ENCODE measurements at places on chromosomes 1 and 21.

GRCh38 chr1:228377664-228378089, 29.0 kb downstream of the TRIM11 start:
- no peak for DNase-seq

DNA sequence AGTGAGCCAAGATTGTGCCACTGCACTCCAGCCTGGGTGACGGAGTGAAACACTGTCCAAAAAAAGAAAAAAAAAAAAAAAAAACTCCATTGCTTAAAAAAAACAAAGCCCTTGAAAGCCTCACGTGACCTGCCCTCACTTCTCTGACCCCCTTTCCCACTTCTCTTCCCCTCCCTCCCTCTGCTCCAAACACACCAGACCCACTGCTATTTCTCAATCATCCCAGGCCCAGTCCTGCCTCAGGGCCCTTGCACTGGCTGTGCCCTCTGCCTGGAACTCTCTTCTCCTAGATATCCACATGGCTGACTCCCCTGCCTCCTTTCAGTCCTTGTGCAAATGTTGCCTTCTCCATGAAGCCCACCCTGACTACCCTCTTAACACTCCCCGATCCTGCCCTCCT, 45.4 kb upstream of the TARDBP start:
- no peak for DNase-seq

DNA sequence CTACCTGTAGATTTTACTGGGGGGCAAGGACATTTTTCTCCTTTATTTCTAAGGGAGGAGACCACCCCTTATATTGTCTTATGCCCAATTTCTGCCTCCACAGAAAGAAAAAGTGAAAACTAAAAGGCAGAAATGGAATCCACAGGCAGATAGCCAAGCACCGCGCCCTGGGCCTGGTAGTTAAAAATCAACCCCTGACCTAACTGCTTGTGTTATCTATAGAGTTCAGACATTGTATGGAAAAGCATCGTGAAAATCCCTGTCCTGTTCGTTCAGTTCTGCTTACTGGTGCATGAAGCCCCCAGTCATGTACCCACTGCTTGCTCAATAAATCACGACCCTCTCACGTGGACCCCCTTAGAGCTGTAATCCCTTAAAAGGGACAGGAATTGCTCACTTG, 33.7 kb upstream of the IL6R start:
- DNase-seq: no peak

DNA sequence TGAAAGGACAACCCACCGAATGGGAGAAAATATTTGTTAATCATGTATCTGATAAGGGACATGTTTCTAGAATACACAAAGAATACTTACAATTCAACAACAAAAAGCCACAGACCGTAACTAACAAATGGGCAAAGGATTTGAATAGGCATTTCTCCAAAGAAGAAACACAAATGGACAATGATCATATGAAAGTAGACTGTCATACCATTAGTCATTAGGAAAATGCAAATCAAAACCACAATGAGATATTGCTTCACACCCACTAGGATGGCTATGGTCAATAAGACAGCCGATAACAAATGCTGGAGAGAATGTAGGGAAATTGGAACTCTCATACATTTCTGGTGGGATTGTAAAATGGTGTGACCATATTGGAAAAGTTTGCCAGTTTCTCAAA, 367.2 kb upstream of the SGIP1 start:
- no peak for DNase-seq

DNA sequence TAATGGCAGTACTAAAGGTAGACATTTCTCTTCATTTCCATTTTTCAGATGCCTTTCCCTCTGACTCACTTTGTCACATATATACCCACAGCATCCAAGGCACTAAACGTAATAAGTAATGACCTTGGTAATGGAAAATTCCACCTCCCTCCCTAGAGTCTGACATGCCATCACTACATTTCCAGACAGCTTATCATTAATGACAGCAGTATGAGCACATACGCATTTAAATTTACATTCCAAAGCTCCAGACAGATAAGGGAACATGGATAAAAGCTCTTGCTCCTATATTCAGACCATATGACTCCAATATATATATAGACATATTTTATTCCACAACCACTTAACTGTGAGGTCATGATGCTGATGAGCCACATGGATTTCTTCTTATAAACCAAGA, 191.7 kb upstream of the GORAB start:
- DNase-seq: no peak

GRCh38 chr1:29124366-29125236, 898 bp upstream of the TMEM200B start:
- peak; percentile 92 for DNase-seq

DNA sequence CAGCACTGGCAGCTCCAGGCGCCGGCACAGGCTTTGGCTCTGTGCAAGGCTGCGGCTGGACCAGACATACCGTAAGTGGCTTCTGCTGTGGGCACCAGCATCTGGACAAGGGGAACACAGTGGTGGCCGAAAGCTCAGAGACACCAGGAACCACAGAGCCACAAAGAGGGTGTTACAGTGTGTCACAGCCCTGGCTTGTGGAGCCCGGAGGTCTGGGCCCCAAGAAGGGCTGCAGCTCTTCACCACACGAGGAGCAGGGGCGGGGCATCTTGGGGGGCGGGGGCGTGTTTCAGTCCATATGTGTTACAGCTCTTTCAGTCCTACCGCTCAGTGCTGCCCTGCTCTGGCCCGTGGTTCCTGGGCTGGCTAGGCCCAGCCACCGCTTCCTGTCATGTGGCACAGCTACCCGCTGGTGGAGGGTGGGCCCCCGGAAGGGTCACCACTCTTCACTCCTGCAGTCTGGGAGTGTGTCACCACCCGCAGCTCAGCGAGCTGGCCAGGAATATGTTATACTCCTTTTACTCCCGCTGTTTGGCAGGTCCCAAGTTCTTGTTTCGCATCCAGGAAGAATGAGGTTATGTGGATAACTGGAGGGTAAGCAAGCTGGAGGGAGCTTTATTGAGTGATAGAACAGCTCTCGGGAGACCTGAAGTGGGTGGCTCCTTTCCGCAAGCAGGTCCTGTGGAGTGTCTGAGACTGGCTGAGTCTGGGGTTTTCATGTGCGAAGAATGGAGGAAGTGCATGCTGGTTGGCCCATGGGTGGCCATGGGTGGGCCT, 3.3 kb upstream of the LSM10 start:
- DNase-seq: peak; percentile 91

DNA sequence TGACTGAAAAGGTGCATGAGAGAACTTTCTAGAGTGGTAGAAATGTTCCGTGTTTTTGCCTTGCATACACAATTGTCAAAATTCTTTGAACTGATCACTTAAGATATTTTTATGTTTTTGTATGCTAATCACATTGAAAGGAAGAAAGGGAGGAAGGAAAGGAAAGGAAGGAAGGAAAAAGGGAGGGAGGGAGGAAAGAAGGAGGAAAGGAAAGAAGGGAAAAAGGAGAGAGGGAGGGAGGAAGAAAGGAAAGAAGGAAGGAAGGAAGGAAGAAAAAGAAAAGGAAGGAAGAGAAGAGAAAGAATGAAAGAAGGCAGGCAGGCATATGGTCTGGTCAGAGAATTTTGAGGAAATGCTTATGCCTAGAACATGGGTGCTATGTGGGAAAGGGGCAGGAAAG, 68.4 kb upstream of the PGBD5 start:
- DNase-seq: no peak

DNA sequence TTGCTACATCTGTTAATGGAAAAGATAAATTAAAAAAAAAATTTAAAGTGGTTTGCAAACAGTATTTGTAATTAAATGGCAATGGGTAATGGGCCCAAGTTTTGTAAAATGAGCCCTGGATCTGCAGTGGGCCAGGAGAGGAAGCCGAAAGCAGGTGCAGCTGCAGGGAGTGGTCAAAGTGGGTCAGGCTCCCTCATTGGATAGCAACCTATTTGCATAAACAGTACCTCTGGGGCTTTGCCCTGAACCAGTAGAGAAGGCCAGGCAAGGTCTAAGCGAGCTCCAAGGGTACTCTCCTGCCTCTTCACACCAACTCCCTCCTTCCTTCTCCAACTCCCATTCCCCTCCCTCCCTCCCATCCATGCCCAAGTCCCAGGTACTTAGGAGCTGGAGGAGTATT, 138.9 kb downstream of the HMGB4 start:
- no peak for DNase-seq

DNA sequence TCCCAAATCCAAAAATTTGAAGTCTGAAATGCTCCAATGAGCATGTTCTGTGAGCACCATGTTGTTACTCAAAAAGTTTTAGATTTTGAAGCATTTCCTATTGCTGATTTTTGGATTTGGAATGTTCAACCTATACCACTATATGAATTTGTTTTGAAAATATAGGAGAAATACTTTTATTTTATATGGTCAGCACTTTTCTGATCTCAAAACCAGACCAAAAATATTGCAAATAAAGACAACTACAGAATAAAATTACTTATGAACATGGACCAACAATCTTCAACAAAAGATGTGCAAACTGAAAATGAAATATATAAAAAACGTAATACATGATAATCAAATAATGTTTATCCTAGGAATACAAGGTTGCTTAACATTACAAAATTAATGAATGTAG, 73.7 kb upstream of the APOBEC4 start:
- DNase-seq: no peak

- no peak for DNase-seq
Measured at GRCh38 chr1:35594005-35594760, 21.1 kb downstream of the TFAP2E start.

DNA sequence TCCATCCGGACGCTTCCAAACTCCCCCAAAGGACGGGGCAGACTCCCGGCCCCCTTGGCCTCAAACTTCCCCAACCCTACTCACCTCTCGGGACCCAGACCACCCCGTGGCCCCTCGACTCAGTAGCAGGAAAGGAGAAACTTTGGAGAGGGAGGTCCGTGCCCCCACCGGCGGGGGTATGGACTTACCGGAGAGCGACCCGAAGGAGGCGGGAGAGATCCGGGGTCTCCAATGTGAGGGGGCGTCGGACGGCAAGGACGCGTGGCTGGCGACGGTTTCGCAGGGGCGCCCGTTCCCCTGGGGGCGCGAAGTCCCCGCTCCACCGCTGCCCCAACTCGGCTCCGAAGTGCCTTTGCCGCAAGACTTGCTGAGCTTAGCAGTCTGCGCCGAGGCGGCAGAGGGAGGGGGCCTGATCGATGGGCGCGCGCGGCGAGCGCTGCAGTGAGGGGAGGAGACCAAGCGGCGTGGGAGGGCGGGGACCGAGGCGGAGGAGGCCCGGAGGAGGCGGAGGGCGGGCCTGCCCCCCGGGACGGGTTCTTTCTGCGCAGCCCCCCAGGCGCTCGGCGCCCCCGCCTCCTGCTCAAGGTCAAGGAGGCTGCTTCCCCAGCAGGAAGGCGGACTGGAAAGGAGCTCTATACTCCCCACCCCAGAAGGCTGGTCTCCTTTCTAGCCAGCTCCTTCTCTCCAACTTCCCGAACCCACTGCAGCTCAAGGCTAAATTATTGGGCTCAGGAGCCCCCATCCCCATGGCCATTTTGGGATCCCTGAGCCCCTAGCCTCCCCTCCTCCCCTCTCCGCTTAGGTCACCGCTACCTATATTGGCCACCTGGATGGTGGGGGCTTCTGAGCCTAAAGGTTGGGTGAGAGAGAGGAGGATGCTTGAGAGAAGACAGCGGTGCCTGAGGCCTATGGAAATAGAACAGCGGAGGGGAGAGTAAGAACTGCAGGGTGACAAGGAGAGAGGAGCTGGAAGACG, at the start of gene SYT2:
Gene SYT2, minus strand, starts transcription at position 385 of the 976 bp plus-strand sequence. CDS start 104,682 bp downstream, outside the sequence.
- peak; percentile 83 for DNase-seq

DNA sequence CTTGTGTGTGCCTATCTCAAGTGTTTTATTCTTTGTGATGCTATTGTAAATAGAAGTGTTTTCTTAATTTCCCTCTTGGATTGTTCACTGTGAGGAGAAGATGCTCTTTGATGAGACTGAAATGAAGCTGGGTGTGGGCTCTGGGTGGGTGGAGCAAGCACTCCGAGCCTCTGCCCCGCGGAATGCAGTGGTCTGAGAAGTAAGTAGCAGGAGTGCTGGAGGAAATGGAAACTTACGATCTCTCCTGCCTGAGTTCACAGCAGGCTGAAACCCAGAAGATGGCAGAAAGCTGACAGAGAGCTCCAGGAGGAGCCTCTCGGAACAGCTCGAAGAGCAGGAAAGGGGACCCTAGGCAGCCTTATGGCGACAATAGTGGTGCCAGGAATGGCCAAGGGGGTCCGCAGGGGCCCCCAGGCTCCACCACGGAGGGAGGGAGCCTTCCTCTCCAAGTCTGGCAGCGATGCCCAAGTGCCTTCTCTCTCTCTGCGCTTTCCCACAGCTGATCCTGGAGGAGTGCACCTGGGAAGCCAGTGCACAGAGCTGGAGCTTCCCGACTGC, 126.8 kb upstream of the COL6A1 start:
- DNase-seq: no peak

DNA sequence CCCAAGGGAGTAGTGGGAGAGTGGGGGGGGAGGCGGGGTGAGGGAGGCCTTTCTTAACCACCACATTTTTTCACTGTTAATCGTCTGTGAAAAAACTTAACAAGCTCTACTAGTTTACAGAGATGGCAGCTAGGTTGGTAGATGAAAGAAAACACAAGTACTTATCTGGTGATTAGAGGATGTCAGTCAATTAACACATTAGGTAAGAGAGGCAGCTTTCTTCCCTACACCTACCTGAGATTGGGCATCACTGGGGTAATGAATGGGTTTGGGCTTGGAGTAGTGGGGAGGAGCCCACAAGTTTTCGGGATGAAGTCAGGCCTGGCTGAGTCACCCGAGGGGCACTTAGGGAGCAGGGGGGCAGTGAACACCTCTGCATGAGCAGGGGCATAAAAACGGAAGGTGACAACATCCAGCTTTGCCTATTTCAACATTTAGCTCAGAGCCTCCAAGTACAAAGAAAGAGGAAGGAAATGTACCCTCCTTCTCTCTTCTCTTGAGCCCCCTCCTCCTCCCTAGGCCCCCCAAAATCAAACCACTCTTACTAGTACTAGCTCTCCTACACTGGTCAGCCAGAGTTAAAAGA, 2.5 kb downstream of the LBR start:
- DNase-seq: peak; percentile 66

- no peak for DNase-seq
Measured at GRCh38 chr1:96409689-96410088, 311.9 kb upstream of the PTBP2 start.

GRCh38 chr1:106879538-106879937, 176.9 kb upstream of the PRMT6 start:
- no peak for DNase-seq

- DNase-seq: no peak
Measured at GRCh38 chr1:110004583-110004982, 20.0 kb downstream of the AHCYL1 start.

- no peak for DNase-seq
Measured at GRCh38 chr1:9680828-9681227, 29.3 kb downstream of the PIK3CD start.
